AML-193 (cell line): ENCODE measurements at places on chromosomes 4 and X.

DNA sequence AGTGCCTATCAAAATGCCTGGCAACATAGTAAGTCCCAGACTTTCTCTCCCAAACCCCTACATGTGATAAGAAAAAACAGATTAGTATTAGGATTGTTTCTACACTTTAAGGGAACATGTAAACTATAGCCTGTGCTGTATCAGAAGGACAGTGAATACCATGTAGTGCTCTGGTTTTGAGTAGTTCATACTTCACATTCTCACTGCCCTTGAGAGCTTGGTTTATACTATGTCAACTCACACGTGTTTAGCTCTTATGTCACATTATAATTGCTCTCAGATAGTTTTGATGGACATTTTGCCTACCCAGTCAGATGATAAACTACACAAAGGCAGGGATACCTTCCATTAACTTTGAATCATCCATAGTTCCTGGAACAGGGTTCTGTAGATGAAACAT lies 58.0 kb upstream of the PGRMC2 start:
- DNase-seq: no peak

DNA sequence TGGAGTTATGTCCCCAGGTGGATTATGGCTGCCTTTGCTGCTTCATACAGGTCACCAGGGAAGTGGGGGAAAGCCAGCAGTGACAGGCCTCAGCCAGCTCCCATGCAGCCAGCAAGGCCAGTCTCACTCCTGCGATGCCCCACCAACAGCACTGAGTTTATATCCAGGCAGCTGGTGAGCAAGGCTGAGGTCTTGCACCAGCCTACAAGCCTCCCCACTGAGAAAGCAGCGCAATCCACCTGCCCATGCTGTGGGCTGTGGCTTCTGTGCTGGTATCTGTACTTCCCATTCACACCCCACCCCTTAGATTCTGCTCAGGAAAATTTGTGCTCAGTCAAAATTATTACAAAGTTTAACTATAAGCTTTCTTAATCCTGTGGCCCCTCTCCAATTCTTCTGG lies 153.5 kb downstream of the HHIP start:
- no peak for DNase-seq

GRCh38 chr4:2258091-2259035 lies 3.5 kb downstream of the MXD4 start:
- no peak for DNase-seq

DNA sequence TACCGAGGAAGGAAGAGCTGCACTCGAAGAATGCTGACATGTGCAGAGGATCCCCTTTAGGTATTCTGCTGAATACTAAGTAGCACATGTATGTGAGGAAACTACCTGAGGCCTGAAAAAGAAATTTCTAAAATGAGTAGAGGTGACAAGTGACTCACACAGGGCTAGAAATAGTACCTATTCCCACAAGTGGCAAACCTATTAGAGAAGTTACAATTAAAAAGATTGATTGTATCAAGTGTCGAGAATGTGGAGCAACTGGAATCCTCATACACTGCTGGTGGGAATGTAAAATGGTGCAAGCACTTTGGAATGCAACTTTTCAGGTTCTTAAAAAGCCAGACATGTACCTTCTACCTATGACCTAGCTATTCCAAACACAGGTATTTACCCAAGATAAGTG lies 47.4 kb downstream of the CCSER1 start:
- no peak for DNase-seq

DNA sequence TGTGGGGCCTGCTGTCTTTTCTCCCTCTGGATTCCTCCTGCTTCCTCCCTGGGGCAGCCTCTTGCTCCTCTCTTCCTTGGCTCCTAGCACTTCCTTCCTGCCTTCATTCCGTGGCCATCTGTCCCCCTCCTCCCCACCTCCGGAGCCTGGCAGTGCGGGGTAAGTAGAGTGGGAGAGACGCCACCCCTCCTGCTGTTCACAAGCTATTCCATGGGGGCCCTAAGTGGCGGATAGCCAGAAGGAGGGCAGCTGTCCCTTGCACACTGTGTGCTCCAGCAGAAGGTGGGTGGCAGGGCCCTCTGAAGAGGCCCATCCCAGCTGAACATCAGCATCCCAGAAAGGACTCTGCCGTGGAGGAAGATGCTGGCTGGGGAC lies 27.4 kb downstream of the CCNQ start:
- DNase-seq: no peak

DNA sequence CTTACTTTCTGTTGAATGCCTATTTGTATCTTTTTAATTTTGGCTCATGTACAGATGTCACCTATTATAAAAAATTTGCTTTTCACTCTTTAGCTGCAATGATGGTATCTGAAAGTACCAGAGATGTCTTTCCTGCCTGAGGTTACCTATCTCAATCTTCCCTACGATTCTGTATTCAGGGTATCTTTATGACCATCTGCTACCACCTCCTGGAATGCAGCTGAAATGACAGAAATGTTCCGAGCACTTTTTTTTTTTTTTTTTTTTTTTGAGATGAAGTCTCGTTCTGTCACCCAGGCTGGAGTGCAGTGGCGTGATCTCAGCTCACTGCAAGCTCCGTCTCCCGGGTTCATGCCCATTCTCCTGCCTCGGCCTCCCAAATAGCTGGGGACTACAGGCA lies 136.4 kb downstream of the REPS2 start:
- peak; percentile 32 for DNase-seq

- no peak for DNase-seq
Observed at GRCh38 chr4:138904793-138905192, 110.8 kb upstream of the NOCT start.

DNA sequence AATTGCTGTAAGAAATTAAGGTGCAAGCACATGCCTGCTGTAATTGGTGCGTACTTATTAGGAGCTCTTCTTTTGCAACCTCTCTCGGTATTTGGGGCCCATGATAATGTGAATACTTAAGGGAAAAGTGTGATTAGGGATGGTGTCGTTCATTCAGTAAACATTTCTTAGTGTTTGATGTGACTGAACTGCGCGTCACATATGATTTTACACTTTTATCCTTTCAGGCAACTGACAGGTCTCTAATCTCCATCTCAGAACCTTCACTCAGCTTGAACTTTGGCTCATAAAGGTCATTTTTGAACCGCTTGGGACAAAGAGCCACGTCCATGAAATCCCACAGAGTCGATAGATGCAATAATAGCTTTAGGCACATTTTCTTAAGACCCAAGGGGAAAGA lies 612.1 kb upstream of the PITX2 start:
- DNase-seq: no peak

DNA sequence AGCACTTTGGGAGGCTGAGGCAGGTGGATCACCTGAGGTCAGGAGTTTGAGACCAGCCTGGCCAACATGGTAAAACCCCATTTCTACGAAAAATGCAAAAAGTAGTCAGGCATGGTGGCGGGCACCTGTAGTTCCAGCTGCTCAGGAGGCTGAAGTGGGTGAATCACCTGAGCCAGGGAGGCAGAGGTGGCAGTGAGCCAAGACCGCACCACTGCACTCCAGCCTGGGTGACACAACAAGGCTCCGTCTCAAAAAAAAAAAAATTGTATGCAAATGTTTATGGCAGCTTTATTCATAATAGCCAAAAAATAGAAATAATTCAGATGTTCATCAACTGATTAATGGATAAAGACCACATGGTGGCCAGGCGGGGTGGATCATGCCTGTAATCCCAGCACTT lies 9.8 kb upstream of the NOCT start:
- no peak for DNase-seq

GRCh38 chr4:1601852-1602654 lies 82.1 kb downstream of the FAM53A start:
- DNase-seq: no peak

DNA sequence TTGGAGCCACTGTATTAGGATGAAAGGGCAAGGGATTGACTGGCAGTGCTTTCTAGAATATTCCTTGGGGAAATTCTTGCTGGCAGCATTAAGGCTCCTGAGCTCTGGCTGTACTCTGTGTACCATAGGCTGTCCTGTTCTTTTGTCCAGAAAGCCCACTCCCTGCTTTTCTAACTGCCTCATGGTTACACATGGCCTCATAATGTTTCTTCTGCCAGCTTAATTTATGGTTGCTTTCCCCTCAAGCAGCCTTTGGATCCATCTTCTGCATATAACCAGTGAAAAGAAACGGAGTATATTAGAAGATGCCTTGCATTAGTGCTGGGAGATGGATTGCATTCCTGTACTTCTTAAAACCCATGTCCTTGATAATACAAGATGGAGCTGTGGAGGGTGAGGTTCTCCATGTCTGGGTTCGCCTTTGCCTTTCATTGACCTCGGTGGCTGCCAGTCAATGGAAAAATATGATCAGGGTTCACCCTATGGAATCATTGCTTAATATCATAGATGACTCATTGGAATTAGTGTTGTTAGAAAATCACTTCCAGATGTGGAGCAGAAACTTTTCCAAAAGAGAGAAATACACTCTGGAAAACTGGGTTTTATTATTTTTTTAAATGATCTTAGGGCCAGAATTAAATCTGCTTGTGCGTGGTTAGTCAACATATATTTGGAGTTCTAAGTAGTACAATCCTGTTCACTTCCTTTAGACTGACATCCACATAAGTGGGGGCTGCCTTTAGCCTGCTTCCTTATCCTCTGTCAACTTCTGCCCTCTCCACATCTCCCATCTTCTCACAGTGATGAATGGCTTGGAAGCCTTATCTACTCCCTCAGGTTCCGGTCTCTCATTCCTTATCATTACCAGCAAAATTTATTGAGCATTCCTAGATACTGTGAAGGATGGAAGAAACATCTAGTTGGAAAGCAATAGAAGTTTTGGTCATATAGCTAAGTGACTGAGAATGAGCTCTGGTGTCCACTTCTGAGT lies 24.9 kb downstream of the DOCK11 start:
- no peak for DNase-seq

DNA sequence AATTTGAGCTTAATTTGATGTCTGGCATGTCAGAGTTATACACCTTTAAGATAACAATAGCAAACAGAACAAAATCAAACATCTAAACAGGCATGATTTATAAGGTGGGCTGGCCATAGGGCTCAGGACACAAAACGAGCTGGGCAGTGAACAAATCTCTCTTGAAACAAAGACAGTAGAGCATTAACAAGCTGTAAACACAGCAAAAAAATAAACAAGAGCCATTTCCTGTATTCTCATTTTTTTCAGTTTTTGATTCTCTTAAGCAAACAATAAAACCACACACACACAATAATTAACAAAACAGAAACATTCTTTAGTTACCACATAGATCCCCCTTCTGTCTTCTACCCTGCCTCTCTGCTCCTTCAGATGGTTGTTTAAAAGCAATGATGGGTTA lies 68.3 kb upstream of the TMEM150C start:
- DNase-seq: no peak

DNA sequence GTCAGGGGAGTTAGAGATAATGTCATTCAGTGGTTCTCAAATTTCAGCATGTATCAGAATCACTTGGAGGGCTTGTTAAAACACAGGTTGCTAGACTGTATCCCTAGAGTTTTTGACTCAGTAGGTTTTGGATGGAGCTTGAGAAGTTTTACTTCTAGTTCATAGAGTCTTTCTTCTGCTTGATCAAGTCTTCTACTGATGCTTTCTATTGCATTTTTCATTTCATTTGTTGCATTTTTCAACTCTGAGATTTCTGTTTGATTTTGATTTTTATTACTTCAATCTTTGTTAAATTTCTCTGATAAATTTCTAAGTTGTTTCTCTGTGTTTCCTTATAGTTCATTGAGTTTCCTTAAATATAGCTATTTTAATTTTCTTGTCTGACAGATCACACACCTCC lies 361.4 kb downstream of the RAPGEF2 start:
- no peak for DNase-seq

- DNase-seq: no peak
Observed at GRCh38 chrX:130990723-130991122, 67.4 kb upstream of the ARHGAP36 start.
